ENCODE measurements at places on chromosomes 6 and 20. TPM values are rescaled to one million over a fixed set of nuclear protein-coding genes. Genes with fewer than 3 reads are reported as not detected.

DNA sequence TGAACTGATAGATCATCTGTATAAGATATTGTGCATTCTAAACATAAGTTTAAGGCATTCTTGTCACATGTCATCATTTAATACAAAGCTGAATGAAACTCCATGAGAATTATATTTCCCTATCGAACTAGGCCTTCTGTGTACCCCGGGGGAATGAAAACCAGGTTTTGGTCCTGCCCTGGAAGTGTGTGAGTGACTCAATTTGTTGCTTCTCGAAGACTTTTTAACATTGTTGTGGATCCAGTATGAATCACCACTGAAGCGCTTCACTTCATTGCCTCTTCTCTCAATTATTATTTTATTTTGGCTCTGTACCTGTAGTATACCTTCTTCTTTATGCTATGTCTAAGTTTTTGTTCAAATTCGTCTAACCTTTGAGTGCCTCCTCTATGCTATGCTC, 150.8 kb downstream of the GRIK2 start:
- no peak overlapping the region for H3K27ac ChIP-seq
- no peaks in the 10 kb centered on the region for H3K4me1 ChIP-seq
- H3K4me3 ChIP-seq, result no peak overlapping the region
- DNase-seq, result no peak
- no peaks in the 10 kb centered on the region for H3K27me3 ChIP-seq

DNA sequence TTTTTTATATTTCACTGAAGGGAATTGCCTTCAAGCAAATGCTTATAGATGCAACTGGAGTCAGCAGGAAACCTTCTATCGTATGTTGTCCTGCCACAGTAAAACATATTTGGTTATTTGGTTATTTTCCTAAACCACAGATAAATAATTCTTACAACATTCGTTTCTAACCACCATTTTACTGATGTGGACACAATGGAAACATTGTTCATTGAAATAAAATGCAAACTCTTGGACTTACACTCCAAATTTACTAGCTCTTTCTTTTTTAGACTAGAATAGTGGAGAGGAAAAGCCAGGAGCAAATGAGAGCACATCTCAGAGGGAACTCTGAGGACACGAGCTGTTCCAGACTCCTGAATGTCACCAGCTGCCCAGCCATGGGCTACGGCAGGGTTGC, 114.8 kb downstream of the RPS12 start:
- H3K4me1 ChIP-seq, result no peaks in the 10 kb centered on the region
- no peak overlapping the region for H3K4me3 ChIP-seq
- H3K36me3 ChIP-seq, result no peaks in the 10 kb centered on the region
- no peaks in the 10 kb centered on the region for H3K27me3 ChIP-seq

DNA sequence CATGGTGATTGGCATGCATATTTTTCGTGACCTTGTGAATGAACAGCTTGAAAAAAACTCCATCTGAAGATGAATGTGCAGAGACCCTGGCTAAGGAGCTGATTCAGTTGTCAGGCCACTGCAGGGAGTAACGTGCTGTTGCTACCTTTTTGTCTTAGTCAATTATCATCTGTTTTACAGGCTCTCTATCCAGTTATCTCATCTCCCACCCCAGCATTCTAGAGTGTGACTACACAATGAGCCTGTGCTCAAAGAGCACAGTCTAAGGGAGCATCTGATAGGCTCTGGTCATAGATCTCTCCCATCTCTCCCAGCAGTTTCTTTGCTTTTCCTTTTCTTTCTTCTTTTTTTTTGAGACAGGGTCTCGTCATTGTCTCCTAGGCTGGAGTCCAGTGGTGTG, 45.5 kb downstream of the NDRG3 start:
- no peaks in the 10 kb centered on the region for H3K27me3 ChIP-seq
- H3K36me3 ChIP-seq, result no peaks in the 10 kb centered on the region
- no peak for DNase-seq

- no peak for DNase-seq
- no peaks in the 10 kb centered on the region for H3K27me3 ChIP-seq
- H3K36me3 ChIP-seq, result no peaks in the 10 kb centered on the region
- H3K27ac ChIP-seq, result no peak overlapping the region
- H3K4me3 ChIP-seq, result no peak overlapping the region
- no peaks in the 10 kb centered on the region for H3K4me1 ChIP-seq
Observed at GRCh38 chr6:156694679-156695078, 82.5 kb upstream of the ARID1B start.

- no peaks in the 10 kb centered on the region for H3K27me3 ChIP-seq
- no peaks in the 10 kb centered on the region for H3K4me1 ChIP-seq
- no peak overlapping the region for H3K4me3 ChIP-seq
- DNase-seq, result no peak
- H3K36me3 ChIP-seq, result no peaks in the 10 kb centered on the region
- H3K27ac ChIP-seq, result no peak overlapping the region
Observed at GRCh38 chr20:3630429-3630828, 32.8 kb downstream of the GFRA4 start.

DNA sequence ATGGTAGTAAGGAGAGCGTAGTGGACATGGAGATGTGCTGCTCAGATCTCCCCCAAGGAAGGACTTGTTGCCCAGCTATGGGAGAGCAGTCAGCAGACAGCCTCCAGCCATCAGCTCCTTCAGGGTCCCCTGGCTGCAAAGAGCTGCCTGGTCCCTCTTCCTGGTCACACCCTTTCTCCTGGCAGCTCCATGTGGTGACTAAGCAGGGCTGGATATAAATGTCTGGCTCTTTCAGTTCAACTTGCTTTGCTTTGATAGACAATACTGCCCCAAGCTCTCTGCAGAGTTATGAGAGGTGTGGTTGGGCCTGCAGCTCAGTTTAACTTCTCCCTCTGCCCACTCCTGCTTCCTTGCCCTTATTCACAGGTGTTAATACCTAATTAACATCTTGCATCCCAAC, 64.1 kb upstream of the DDR1 start:
- H3K4me3 ChIP-seq, result no peak overlapping the region
- peaks cover 22% of the 10 kb centered on the region for H3K4me1 ChIP-seq
- peak overlapping the region; percentile 78 for H3K27ac ChIP-seq
- H3K36me3 ChIP-seq, result no peaks in the 10 kb centered on the region
- H3K27me3 ChIP-seq, result no peaks in the 10 kb centered on the region

- H3K4me3 ChIP-seq, result no peak overlapping the region
- no peak for DNase-seq
Observed at GRCh38 chr6:14470671-14471070, 353.1 kb downstream of the CD83 start.

DNA sequence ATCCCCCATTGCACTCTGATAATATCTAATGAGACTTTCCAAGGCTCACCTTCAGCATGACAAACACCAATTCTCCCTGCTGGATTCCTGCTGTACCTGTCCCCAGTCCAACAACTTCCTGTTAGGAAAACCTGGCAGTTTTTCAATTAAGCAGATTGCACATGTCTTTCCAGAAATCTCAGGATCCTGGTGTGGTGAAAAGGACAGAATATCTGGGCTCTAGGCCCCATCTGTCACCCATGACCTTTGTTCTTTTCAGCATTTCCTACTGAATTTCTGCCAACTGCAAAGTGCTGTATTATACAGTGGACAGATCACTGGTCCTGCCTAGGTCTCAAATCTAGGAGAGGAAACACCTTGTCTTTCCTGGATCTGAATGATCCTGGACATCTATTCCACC, 27.7 kb upstream of the DTNBP1 start:
- H3K36me3 ChIP-seq, result no peaks in the 10 kb centered on the region
- H3K4me3 ChIP-seq, result no peak overlapping the region
- peak; percentile 23 for DNase-seq
- no peaks in the 10 kb centered on the region for H3K27me3 ChIP-seq
- peak overlapping the region; percentile 33 for H3K27ac ChIP-seq
- H3K4me1 ChIP-seq, result peaks cover 7% of the 10 kb centered on the region

DNA sequence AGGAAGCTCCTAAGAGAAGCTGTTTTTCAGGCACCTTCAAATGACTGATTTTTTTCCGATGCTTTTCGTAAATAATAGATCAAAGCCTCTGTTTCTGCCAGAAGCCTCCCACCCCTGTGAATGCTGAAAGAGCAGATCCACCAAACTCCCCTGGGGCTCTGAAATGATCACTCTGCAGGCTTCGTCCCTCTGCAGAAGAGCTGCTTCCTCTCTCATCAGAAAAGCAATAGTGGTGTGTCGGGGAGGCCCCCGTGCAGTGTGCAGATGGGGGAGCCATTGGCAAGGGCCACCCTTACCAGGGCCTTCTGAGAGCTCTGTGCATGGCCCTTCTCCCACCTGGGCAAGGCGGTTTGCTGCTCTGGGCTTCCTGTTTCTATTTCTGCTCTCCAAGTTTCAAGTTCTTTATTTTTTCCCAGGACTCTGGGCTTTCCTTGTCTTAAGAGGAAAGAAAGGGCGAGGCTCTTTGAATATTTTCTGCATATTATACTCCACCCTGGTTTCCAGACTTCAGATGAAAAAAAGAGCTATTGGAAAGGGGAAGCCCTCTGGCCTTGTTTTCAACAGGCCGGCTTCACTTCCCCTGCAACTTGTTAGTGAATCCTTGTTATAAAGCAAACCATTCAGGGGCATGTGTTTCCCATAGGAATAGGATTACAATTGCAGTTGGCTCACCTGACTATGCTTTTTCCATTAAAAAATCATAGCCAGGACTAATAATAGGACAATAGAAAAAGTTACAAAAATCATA, 155.2 kb downstream of the TTLL2 start:
- H3K27ac ChIP-seq, result no peak overlapping the region
- no peak for DNase-seq
- H3K27me3 ChIP-seq, result no peaks in the 10 kb centered on the region
- H3K4me3 ChIP-seq, result no peak overlapping the region
- peaks cover 10% of the 10 kb centered on the region for H3K4me1 ChIP-seq

DNA sequence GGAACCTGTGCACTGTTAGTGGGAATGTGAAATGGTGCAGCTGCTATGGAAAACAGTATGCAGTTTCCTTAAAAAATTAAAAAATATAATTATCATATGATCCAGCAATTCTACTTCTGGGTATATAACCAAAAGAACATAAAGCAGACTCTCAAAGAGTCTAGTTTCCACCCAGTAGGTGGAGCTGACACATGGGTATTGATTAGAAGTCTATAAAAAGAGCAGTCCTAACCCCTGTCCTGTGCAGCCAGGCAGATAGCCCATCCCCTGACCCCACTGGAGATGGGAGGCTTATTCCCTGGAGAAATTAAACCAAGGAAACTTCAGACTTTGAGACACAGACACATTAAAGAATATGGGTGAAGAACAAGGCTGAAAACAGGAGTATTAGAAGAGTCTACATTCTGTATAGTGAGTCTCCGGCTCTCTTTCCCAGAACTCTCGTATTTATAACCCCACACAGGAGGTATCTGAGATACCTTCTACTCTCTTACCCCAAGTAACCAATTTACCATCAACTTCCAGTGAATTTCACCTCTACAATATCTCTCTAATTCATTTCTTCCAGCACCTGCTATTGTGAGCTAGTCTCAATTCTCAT, 92.3 kb downstream of the SEL1L2 start:
- no peaks in the 10 kb centered on the region for H3K4me1 ChIP-seq
- DNase-seq, result no peak
- no peaks in the 10 kb centered on the region for H3K27me3 ChIP-seq
- H3K27ac ChIP-seq, result no peak overlapping the region
- no peak overlapping the region for H3K4me3 ChIP-seq

GRCh38 chr6:108597572-108598304, 37.0 kb downstream of the FOXO3 start:
- peak overlapping the region; percentile 83 for H3K27ac ChIP-seq
- H3K27me3 ChIP-seq, result no peaks in the 10 kb centered on the region
- H3K4me1 ChIP-seq, result peaks cover 56% of the 10 kb centered on the region
- H3K4me3 ChIP-seq, result no peak overlapping the region
- no peaks in the 10 kb centered on the region for H3K36me3 ChIP-seq

GRCh38 chr6:100023798-100024197, 29.8 kb upstream of the MCHR2 start:
- H3K4me3 ChIP-seq, result no peak overlapping the region
- no peak overlapping the region for H3K27ac ChIP-seq
- no peak for DNase-seq
- H3K27me3 ChIP-seq, result no peaks in the 10 kb centered on the region

- no peaks in the 10 kb centered on the region for H3K27me3 ChIP-seq
- DNase-seq, result no peak
- no peaks in the 10 kb centered on the region for H3K36me3 ChIP-seq
- no peaks in the 10 kb centered on the region for H3K4me1 ChIP-seq
- H3K27ac ChIP-seq, result no peak overlapping the region
Observed at GRCh38 chr6:17902974-17903373, 84.5 kb downstream of the KIF13A start.

- H3K27ac ChIP-seq, result peak within 1 kb of the TSS; percentile 5
- peaks cover 18% of the 10 kb centered on the region for H3K4me1 ChIP-seq
- DNase-seq, result peak; percentile 69
- no peaks in the 10 kb centered on the region for H3K36me3 ChIP-seq
Observed at GRCh38 chr6:56246881-56247653, at the start of gene COL21A1. TSS of gene COL21A1 (minus strand) at chr6:56247580. CDS start at chr6:56182618, 64,962 bp downstream.

GRCh38 chr6:87103977-87104601, 9.2 kb upstream of the CGA start:
- H3K27ac ChIP-seq, result no peak overlapping the region
- no peak overlapping the region for H3K4me3 ChIP-seq
- no peaks in the 10 kb centered on the region for H3K36me3 ChIP-seq

DNA sequence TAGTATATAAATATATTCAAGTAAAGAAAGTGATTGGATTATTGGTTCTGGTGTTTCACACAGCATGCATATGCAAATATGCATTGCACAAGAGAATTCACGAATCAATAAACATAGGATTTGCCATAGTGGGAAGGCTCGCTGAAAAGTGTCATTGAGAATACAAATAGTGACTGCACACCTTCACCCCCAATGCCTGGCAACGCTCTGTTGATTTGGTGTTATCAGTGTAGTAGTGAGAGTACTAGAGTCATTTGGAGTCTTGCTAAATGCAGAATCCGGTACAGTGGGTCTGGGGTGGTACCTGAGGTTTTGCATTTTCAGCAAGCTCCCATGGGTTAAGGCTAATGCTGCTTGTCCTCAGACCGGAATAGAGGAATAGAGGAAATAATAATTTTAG, 49.7 kb upstream of the NAA20 start:
- peaks cover 39% of the 10 kb centered on the region for H3K4me1 ChIP-seq
- DNase-seq, result no peak
- H3K36me3 ChIP-seq, result no peaks in the 10 kb centered on the region
- H3K4me3 ChIP-seq, result no peak overlapping the region

GRCh38 chr6:170080828-170081371, 210.0 kb downstream of the DLL1 start:
- H3K27me3 ChIP-seq, result no peaks in the 10 kb centered on the region
- no peak overlapping the region for H3K27ac ChIP-seq
- H3K4me3 ChIP-seq, result no peak overlapping the region
- H3K36me3 ChIP-seq, result no peaks in the 10 kb centered on the region
- H3K4me1 ChIP-seq, result no peaks in the 10 kb centered on the region

DNA sequence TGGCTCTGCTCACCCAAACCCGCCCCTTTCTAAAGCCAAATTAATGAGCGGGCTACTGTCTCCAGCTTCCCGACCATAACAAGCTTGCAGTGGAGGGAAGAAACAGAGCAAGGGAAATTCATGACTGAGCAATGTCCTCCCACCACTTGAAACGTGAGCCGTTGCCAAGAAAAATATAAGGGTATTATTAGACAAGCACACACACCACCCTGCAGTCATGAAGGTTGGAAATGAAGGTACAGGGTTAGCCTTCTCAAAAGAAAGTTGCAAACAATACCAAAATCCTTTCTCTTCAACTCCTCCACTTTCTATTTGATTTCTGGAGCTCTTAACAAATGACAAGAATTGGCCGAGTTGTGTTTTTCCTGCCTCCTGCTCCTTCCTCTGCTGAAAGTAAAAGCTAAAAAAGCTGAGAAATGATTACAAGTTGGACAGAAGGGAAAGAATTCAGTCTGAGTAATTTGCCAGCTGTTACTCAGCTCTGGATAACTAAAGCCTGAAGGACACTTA, 151.1 kb upstream of the B3GAT2 start:
- H3K4me3 ChIP-seq, result no peak overlapping the region
- H3K36me3 ChIP-seq, result no peaks in the 10 kb centered on the region
- H3K27me3 ChIP-seq, result no peaks in the 10 kb centered on the region

Gene RFX6
- total RNA-seq, result 6.8 TPM

Gene CFAP61
- 1.0 TPM for total RNA-seq

Gene DNAAF9
- total RNA-seq, result 10.3 TPM

Gene CRIP3
- 0.80 TPM for total RNA-seq
